ENCODE measurements at places on chromosomes 12 and 14.

GRCh38 chr12:51672334-51672733, 81.3 kb downstream of the SCN8A start:
- no peak overlapping the region for H3K27ac ChIP-seq
- H3K36me3 ChIP-seq = no peaks in the 10 kb centered on the region
- H3K4me3 ChIP-seq = no peak overlapping the region
- H3K27me3 ChIP-seq = no peaks in the 10 kb centered on the region
- H3K4me1 ChIP-seq = no peaks in the 10 kb centered on the region

- no peak overlapping the region for H3K4me3 ChIP-seq
- H3K4me1 ChIP-seq = no peaks in the 10 kb centered on the region
- no peak for DNase-seq
- no peaks in the 10 kb centered on the region for H3K36me3 ChIP-seq
- H3K27ac ChIP-seq = no peak overlapping the region
- no peaks in the 10 kb centered on the region for H3K27me3 ChIP-seq
These were observed 267.2 kb upstream of the BTG1 start for GRCh38 chr12:92412856-92413255.

DNA sequence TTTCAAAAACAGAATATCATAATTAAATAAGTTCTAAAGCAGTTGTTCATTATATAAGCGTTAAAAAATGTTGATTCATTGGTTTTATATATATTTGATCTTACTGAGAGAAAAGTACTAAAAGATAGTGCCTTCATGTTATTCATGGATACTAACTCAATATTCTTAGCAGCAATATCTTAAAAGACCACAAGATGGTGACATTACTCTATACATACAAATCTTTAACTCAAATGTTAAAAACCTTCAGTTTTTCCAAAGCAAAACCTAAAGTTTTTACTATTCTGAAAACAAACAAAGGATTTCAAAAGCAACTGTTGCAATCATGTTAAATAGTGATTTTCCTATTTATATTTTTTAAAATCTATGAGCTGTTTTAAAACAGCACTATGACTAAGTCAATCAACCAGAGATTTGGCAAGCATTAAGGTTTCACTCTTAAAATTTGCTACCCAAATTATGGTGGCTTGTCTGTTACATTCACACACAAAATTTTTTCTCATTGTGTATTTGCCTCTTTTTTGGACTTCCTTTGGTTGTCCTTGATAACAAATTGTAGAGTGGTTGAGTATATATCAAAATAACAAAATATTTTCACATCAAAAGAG, 50.1 kb upstream of the RERGL start:
- no peaks in the 10 kb centered on the region for H3K4me1 ChIP-seq
- DNase-seq = no peak
- H3K27me3 ChIP-seq = no peaks in the 10 kb centered on the region
- H3K4me3 ChIP-seq = no peak overlapping the region
- no peaks in the 10 kb centered on the region for H3K36me3 ChIP-seq

GRCh38 chr12:101231636-101232035, 21.6 kb upstream of the SLC5A8 start:
- H3K27ac ChIP-seq = no peak overlapping the region
- no peak overlapping the region for H3K4me3 ChIP-seq
- no peaks in the 10 kb centered on the region for H3K36me3 ChIP-seq
- no peaks in the 10 kb centered on the region for H3K27me3 ChIP-seq
- no peak for DNase-seq

GRCh38 chr12:121770813-121771625, 22.5 kb downstream of the RHOF start:
- H3K27ac ChIP-seq = no peak overlapping the region
- no peak overlapping the region for H3K4me3 ChIP-seq
- no peaks in the 10 kb centered on the region for H3K27me3 ChIP-seq

DNA sequence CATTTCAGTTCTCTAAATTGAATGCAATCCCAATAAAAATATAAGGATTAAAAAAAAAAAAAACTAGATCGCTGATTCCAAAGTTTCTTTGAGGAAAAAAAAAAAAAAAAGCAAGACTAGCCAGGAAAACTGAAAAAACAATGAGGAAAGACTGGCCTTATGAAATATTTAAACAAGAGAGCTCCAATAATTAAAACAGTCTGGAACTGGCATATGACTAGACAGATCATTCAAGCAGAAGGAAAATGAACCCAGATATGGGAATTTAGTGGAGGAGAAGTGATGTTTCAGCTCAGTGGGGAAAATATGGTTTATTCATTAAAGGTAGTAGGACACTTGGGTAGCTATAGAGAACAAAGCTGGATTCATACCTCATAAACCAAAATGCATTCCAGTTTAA, 42.0 kb upstream of the TBC1D15 start:
- DNase-seq = no peak
- H3K36me3 ChIP-seq = no peaks in the 10 kb centered on the region
- no peaks in the 10 kb centered on the region for H3K4me1 ChIP-seq

DNA sequence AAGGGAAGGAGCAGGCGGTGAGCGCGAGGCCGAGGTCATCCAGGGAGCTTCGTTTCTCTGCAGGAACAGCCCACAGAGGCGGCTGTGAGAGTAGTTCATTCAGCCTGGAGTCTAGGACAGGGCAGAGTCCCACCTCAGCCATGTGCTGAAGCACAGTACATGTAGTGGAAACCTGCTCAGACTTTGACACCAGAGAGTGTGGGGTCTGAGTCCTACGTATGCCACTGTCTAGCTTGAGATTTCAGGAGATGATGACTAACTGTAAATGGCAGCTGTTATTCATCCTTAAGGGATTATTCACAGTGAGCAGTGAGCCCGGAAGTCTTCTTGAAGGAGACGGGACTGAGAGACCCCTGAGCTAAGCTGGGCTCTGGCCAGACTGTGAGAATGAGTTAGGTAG, 938 bp upstream of the SLC6A13 start:
- H3K36me3 ChIP-seq = no peaks in the 10 kb centered on the region
- no peak overlapping the region for H3K27ac ChIP-seq

DNA sequence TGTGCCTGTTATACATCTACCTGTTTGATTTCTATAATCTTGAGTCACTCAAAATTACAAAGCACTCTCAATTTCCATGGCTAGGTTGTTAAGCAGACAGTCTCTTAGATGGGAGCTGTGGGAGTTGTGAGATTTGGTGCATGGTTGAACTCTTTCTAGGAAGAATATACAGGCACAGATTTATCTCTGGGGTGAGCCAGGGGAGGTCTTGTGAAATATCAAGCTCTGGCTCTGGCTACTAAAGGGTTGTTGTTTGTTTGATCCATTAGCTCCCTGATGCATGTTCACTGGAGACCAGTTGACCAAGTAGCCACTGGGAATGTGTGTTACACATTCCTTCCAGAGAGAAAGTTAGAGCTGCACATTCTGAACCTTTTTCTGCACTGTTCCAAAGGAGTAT, 117.2 kb upstream of the HMGA2 start:
- H3K4me1 ChIP-seq = no peaks in the 10 kb centered on the region
- H3K36me3 ChIP-seq = no peaks in the 10 kb centered on the region
- H3K27ac ChIP-seq = no peak overlapping the region
- H3K4me3 ChIP-seq = no peak overlapping the region
- DNase-seq = no peak
- H3K27me3 ChIP-seq = peaks cover 11% of the 10 kb centered on the region

DNA sequence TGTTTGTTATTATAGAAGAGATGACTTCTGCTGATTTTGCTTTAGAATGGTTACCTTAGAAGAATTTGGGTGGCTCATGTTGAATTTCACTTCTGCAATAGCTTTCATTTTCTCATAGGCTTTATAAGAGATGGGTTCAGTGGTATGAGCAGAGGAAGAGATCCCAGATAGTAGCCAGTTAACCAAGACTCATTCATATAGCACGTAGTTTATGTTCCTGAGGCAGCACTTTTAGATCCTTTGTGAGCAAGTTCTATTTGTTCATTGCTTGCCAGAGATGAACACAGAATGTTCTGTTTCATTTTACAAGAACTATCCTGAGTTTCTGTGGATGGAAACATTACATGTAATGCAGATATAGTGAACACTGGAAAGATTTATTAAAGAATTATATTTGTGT, 32.2 kb downstream of the RAB21 start:
- no peak overlapping the region for H3K27ac ChIP-seq
- H3K4me3 ChIP-seq = no peak overlapping the region
- no peaks in the 10 kb centered on the region for H3K27me3 ChIP-seq
- no peaks in the 10 kb centered on the region for H3K4me1 ChIP-seq
- no peak for DNase-seq

GRCh38 chr14:42884100-42884499, 1277.4 kb downstream of the LRFN5 start:
- no peak for DNase-seq
- H3K4me1 ChIP-seq = no peaks in the 10 kb centered on the region
- H3K27ac ChIP-seq = no peak overlapping the region
- no peaks in the 10 kb centered on the region for H3K27me3 ChIP-seq
- H3K4me3 ChIP-seq = no peak overlapping the region
- no peaks in the 10 kb centered on the region for H3K36me3 ChIP-seq

- no peaks in the 10 kb centered on the region for H3K27me3 ChIP-seq
- H3K4me1 ChIP-seq = no peaks in the 10 kb centered on the region
- no peaks in the 10 kb centered on the region for H3K36me3 ChIP-seq
These were observed 173.5 kb upstream of the SFSWAP start for GRCh38 chr12:131537267-131537958.

DNA sequence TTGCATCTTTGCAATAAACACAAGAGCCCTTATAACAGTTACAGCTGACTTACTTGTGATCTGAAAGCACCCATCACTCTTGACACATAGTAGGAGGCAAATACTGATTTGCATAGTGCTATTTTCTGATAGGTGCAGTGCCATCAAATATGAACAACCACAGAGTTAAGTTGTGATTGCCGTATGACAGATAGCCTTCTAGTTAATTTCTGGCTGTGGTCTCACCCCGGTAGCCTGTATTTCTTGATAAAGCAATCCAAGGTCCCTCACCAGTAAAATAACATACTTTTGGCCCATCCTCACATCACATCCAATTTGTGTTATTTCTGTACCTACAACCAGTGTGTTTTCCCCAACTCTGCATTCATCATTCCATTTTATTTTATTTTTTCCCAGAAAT, 23.3 kb upstream of the STYK1 start:
- no peaks in the 10 kb centered on the region for H3K4me1 ChIP-seq
- H3K27ac ChIP-seq = no peak overlapping the region
- DNase-seq = no peak
- H3K27me3 ChIP-seq = no peaks in the 10 kb centered on the region
- no peak overlapping the region for H3K4me3 ChIP-seq

DNA sequence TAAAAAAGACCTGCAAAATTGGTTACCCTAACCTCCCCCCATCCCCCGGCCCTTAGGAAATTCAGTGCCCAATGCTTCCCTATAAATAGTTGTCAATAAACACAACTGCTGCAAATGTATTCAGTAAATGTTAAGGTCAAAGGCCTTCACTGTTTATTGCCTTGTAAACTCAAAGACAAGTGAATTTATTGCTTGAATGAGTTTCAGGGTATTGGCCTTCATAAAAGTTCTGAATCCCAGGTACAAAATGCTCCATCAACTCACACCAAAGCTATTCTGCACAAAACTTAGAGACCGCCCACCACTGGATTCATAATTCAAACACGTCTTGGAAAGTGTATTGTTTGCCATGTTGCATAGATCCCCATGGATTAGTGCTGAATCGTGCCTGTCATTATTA, 63.3 kb upstream of the CDKN3 start:
- no peak overlapping the region for H3K27ac ChIP-seq
- no peaks in the 10 kb centered on the region for H3K27me3 ChIP-seq
- H3K36me3 ChIP-seq = no peaks in the 10 kb centered on the region
- H3K4me1 ChIP-seq = no peaks in the 10 kb centered on the region
- no peak overlapping the region for H3K4me3 ChIP-seq

DNA sequence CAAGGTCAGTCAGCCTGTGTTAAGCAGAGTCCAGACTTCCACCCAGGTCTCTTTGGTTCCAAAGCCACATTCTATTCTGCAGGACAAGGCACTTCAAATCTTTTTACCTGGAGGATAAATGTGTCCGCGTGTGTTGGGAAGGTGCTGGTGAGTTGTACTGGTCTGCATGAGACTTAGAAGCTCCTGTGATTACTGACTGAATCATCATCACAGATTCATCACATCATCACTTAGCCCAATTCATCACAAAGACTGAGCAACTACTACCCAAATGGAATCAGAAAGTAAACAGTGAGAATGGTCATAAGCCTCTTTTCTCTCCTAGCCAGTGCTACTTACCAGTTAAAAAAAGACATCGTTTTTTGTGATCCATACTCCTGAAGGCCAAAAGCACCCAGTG, 5.3 kb downstream of the SLC15A5 start:
- H3K27ac ChIP-seq = no peak overlapping the region
- H3K36me3 ChIP-seq = no peaks in the 10 kb centered on the region
- DNase-seq = no peak
- no peak overlapping the region for H3K4me3 ChIP-seq
- no peaks in the 10 kb centered on the region for H3K27me3 ChIP-seq
- no peaks in the 10 kb centered on the region for H3K4me1 ChIP-seq

DNA sequence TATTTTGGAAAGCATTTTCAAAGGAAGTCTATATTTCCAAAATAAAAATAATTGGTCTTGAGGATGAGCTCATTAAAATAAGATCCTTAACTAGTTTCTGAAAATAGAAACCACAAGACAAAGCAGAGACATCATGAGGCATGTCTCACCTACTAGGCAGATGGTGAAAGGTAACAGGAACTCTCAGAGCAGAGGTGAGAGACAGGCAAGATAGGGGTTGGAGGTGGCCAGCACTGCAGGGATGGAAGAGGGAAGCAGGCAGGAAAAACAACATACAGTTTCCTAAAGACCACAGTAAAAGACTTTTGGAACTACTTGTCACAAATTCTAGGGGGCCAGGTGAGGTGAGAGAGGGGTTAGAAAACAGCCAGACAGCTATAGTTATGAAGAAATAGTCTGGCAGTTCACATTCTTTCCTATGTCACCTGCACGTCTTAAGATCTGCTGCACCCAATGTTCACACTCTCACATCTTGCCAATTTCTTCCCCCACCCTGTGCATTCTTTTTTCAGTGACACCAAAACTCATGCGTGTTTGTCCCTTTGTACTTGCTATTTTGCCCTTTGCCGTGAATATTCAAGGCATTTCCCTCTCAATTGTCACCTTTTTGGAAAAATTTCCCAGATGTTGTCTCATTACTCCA, 341.7 kb upstream of the KITLG start:
- no peaks in the 10 kb centered on the region for H3K4me1 ChIP-seq
- no peak overlapping the region for H3K27ac ChIP-seq
- no peaks in the 10 kb centered on the region for H3K36me3 ChIP-seq
- no peaks in the 10 kb centered on the region for H3K27me3 ChIP-seq
- no peak overlapping the region for H3K4me3 ChIP-seq

Data from left lung (tissue), 14 donors.